ENCODE measurements at places on chromosomes 3 and 15.

DNA sequence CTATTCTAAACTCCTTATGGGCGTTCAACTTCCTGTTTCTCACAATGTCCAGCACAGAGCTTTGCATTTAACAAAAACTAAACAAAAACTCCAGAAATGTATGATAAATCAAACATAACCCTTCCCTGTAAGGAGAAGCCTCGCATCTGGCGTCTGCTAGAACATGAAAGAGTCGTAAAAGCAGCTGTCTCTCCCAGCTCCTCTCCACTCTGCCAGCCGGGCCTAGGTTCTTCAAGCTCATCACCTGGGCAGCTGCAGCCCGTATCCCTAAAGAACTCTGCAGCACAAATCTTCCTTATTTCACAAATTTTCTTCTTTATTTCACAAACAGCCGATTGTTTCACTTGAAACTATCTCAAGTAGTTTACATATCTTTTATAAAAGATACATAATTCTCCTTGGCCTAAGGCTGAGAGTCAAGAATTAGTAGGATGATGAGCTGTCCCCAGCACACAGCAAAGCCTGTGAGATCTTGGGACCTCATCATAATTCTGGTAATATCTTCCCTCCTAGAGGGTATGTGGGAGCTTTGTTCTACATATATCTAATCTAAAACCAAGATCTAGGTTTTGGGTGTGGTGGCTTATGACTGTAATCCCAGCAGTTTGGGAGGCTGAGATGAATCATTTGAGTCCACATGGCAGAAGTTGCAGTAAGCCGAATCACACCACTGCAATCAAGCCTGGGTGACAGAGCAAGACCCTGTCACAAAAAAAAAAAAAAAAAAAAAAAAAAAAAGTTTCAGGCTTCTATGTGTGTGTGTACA lies 35.3 kb downstream of the ANXA2 start:
- DNase-seq = no peak

DNA sequence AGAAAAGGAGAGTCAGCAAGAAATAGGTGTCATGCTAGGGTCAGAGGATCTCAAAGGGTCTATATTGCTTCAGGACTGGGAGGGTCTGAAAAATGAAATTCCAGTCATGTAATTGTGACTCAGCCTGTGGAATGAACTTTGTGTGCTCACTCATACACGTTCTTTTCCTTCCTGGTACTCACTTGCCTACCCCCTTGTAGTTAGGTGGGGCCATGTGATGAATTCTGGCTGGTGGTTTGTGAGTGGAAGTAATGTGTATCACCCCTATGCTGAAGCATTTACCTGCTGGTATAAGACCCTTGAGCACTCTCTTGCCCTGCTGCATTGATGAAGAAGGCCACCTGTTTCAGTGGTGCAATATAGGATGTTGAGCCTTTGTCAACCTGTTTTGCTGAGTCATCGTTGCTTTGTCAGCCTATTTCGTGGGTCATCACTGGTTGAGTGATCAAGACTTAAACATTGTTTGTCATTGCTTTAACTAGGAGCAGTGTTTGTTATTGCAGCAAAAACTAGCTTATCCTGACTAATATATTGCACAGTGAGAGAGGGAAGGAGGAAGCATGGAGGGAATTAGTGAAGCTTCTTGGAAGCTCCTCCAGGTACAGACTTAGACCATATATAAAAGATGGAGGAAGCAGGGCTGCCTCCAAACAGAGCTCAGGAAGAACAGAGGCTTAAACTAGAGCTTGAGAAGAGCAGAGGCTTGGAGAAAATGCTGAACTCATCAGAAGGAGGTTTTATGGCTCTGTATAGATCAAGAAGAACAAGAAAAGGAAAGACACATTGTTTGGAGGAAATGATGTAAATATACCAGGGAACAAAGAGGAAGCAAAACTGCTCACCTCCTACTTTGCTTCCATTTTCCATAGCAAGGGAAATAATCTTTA lies 28.9 kb downstream of the TLNRD1 start:
- no peak for DNase-seq

DNA sequence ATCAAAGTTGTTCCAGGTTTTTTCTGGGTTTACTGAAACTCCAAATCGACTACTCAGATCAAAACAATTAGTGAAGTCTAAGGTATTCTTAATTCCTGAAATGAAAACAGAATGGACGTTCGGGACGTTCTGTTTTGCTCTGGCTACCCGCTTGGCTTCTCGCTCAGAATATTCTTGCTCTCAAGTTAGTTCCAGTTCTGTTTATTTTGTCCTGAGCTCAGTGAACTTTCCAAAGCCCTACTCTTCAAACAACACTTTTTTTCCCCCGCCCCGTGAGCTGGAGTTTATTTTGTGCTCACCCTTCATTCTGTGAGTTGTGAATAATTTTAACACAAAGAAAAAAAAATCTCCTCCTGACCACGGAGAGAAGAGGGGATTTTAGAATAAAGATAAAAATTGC lies 72.6 kb downstream of the SAMMSON start:
- no peak for DNase-seq

DNA sequence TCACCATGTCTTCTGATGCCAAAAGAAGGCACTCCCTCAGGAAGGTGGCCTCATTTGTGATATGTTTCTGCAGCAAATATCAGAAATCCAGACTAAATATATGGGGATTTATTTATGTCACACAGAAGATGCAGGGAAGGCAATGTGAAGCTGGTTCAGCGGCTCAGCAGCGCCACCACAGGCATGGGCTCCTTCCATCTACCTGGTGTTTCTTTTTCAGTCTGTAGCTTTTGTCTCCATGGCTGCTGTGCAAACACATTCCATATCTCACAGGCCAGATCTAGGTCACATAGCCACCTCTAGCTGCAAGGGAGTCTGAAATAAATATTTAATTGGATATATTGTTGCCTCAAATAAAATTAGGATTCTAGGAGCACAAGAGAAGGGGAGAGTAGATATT lies 502.1 kb upstream of the IL12A start:
- no peak for DNase-seq

DNA sequence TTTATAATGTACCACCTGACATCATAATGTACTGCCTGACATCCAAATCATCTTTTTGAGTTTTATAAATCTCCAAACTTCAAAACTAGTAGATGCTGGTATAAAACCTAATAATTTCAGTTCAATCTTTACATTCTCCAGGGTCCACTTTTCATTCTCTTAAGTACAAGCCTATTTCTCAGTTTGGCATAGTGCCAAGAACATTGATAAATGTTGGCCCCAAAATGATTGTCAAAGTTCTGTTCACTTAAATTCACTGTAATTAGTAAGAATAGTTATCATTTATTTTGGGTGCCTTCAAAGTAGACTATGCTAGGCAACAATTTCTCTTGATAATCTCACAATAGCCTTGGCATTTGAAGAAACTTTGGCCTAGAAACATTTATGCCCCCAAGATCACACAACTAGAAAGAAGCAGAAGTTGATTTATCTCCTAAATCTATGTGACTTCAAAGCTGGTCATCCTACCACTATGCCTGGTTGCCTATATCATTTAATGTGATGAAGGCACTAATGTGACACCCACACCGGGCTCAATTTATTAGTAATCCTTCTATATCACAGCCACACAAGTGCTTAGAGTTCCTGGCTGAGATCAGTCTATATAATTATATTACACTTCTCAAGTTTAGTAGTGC lies 101.7 kb downstream of the ZNF609 start:
- no peak for DNase-seq

DNA sequence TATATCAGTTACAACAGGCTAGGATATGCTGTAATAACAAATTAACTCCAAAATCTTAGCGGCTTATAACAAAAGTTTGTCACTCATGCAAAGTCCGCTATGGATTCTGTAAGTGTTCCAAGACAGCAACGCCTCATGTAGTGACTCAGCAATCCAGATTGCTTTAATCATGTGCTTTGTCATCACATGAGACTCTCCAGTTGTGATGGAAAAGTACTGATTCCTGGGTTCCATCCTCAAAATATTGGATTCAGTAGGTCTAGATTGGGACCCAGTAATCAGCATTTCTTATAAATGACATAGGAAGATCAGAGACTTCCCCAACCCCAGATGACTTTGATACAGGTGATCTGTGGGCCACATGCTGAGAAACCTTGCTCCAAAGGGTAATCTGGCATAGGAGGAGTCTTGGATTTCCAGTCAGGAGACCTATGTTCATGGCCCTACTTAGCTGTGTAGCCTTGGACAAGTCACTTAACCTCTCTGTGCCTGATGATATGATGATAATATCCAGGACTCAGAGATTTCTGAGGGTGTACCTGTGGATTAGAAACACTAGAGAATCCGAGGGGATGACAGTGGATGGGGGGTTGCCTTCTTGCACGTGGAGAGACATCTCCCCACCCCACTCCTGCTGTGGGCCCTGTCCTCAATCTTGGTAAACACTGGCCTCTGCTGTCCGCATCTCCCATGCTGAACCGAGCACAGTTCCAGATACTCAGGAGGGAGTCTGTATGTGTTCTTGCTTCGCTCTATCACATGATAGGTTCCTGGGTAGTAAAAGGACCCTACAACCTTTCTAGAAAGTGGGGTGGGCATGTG lies 65.5 kb downstream of the CORO2B start:
- DNase-seq = no peak

DNA sequence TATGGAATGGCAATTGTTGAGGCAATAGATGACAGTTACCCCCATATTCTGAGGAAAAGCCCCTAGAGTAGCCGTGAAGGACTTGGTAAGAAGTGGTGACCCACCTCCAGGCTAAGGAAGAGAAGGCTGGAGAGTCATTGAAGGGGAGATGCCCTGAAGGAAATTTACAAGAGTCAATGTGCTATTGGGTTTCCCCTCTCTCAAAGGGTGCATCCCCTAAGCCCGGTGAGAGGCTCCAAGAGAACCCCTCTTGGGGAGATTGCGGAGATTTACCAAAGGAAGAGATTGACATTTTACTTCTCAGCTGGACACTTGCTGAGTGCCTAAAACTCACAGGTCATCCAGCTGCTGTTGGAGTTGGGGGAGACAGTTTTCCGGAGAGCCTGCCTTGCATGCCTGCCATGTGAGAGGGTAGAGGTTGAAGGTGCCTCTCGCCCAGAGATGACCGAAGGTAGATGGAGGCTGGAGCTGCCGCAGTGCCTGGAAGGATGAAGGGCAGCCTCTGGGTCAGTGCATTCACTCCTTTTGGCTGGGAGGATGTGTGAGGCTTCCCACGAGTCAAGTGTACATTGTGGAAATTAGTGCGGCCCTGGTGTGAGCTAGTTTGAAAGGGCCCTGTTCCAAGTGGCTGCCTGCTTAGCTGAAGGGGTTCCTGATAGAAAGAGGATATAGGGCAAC lies 30.7 kb downstream of the MESD start:
- no peak for DNase-seq

- no peak for DNase-seq
Measured at GRCh38 chr15:42385206-42385979, 26.1 kb downstream of the CAPN3 start.

- DNase-seq = no peak
Measured at GRCh38 chr15:95973566-95974256, 356.8 kb upstream of the NR2F2 start.

- DNase-seq = no peak
Measured at GRCh38 chr15:100687582-100688141, 85.3 kb downstream of the ASB7 start.

DNA sequence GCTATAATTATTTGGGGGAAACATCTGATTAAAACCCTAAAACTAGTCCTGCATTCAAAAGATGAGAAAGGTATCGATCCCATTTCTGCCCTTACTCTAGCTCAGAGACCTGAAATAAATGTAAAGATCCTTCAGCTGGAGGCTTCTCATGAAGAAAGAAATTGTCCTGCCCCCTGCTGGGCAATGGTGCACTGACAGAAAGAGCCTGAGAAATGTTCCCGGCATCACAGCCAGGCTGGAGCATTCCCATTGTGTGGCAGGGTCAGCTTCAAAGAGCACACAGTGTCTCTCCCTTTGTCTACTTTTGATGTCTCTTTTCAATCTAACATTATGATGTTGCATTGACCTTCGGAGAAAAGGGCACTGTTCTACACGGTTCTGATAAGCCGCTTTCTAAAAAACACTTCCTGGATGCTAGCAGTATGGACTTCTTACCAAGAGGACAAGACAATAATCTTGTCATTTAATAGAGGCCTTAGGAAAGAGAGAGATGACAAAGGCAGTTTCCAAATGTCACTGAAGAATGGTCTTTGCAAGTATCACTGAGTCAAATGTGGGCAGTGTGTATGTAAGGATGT lies 287.5 kb downstream of the MAGI1 start:
- DNase-seq = no peak

- DNase-seq = no peak
Measured at GRCh38 chr15:90994059-90994416, 297 bp downstream of the PRC1 start.

- no peak for DNase-seq
Measured at GRCh38 chr3:36989005-36989404, 3.9 kb downstream of the EPM2AIP1 start.

DNA sequence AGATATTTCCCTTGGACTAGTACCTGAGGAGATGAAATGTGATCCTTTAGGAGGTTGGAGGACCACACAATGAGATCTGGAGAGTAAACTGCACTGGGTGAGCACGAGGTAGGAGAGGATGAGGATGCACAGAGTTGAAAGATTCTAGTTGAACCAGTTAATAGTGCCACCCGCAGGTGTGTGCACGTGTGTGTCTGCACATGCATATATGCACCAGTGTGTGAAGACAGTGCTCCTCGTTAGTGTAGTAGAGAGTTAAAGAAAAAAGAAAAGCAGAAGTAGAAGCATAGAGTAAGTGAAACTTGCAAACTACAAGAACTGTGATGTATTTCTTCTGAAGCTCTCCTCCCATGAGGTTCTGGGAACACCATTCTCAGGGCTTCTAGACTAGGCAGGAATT lies 8.4 kb downstream of the MED12L start:
- no peak for DNase-seq

DNA sequence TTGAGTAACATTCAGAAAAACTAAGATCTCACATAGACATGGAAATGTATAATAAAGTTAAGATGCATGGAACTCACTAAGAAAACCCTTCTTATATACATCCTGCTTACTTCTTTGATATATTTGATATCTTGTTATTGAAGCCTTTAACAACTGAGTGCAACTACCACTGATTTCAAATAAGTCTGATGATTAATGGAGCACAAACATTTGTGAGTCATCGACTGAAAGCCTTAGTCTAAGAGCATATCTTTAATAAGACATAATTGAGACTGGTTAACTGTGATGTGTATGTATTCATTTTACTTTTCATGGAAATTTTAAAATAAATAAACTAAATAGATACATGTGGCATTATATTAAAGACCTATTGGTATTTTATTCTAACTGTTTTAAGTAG lies 740.5 kb downstream of the EPHA3 start:
- DNase-seq = no peak

- DNase-seq = no peak
Measured at GRCh38 chr3:180253283-180253682, 216.5 kb upstream of the PEX5L start.

GRCh38 chr3:23590424-23591273 lies 215.1 kb upstream of the UBE2E1 start:
- DNase-seq = no peak

DNA sequence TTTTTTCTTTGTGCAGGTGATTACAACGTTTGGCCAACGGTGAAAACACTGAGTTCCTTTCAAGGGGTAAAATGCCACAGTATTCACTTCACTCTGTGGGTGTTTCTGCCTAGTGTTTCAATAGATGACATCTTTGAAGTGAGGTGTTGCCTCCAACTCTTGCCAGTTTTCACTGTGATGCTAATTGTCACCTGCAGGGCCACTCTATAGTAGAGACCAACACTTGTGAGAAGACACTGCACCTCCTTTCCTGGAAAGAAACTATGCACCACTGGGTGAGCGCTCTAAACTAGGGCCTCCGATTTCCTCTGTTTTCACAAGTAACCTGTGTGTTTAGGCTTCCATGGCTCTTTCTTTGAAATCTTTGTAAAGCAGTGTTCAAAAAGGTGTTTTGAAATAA lies 98.3 kb downstream of the THRB start:
- DNase-seq = no peak

GRCh38 chr3:63228677-63229076 lies 49.4 kb upstream of the SYNPR start:
- DNase-seq = no peak
